ENCODE measurements at places on chromosomes 2 and 18. TPM values are rescaled to one million over a fixed set of nuclear protein-coding genes. Genes with fewer than 3 reads are reported as not detected.
A peak's percentile ranks its signal among the peaks of the same experiment; 100 is the strongest.

REG3A gene
- not detected for total RNA-seq

TRABD2A gene
- total RNA-seq = 3.4 TPM

ELOA2 gene
- not detected for total RNA-seq

CRYBA2 gene
- not detected for total RNA-seq

KCNS3 gene
- 7.3 TPM for total RNA-seq

IMPA2 gene
- 157 TPM for total RNA-seq

LIMS2 gene
- 101 TPM for total RNA-seq

GRCh38 chr2:121245120-121245820 is 39.7 kb downstream of the TFCP2L1 start:
- no peaks in the 10 kb centered on the region for H3K4me1 ChIP-seq
- H3K4me3 ChIP-seq = no peak overlapping the region
- no peaks in the 10 kb centered on the region for H3K27me3 ChIP-seq
- no peak overlapping the region for H3K27ac ChIP-seq
- H3K36me3 ChIP-seq = no peaks in the 10 kb centered on the region
- peak; percentile 39 for DNase-seq

- H3K4me3 ChIP-seq = no peak overlapping the region
- H3K27ac ChIP-seq = no peak overlapping the region
- no peak for DNase-seq
Measured at GRCh38 chr2:191916826-191917225, 69.9 kb upstream of the CAVIN2 start.

- H3K4me3 ChIP-seq = no peak overlapping the region
- H3K4me1 ChIP-seq = no peaks in the 10 kb centered on the region
- H3K27me3 ChIP-seq = no peaks in the 10 kb centered on the region
- no peaks in the 10 kb centered on the region for H3K36me3 ChIP-seq
- H3K27ac ChIP-seq = no peak overlapping the region
- DNase-seq = no peak
Measured at GRCh38 chr18:54616220-54616848, 25.3 kb downstream of the DYNAP start.

GRCh38 chr2:49686897-49687442 is 532.7 kb upstream of the FSHR start:
- no peak overlapping the region for H3K4me3 ChIP-seq
- no peaks in the 10 kb centered on the region for H3K4me1 ChIP-seq
- DNase-seq = no peak
- H3K36me3 ChIP-seq = no peaks in the 10 kb centered on the region

DNA sequence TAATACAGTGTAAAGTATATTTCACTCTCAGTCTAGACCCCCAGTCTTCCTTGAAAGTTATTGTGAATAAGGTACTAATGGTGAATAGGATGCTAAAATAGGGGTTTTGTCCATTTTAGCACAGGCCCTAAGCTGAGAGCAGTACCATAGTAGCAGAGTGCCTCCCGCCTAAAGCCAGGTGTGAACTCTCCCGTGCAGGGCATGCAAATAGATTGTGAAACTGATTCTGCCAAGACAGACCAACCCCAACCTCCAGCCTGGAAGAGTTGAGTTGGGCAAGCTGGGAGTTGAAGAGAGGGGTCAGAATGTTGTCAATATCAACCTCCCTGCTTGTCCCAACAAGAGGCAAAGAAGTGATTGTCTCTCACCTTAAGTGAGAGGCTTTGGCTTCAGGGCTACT is 97.4 kb upstream of the CYRIA start:
- DNase-seq = no peak
- H3K27me3 ChIP-seq = no peaks in the 10 kb centered on the region
- H3K4me3 ChIP-seq = no peak overlapping the region
- no peaks in the 10 kb centered on the region for H3K36me3 ChIP-seq

DNA sequence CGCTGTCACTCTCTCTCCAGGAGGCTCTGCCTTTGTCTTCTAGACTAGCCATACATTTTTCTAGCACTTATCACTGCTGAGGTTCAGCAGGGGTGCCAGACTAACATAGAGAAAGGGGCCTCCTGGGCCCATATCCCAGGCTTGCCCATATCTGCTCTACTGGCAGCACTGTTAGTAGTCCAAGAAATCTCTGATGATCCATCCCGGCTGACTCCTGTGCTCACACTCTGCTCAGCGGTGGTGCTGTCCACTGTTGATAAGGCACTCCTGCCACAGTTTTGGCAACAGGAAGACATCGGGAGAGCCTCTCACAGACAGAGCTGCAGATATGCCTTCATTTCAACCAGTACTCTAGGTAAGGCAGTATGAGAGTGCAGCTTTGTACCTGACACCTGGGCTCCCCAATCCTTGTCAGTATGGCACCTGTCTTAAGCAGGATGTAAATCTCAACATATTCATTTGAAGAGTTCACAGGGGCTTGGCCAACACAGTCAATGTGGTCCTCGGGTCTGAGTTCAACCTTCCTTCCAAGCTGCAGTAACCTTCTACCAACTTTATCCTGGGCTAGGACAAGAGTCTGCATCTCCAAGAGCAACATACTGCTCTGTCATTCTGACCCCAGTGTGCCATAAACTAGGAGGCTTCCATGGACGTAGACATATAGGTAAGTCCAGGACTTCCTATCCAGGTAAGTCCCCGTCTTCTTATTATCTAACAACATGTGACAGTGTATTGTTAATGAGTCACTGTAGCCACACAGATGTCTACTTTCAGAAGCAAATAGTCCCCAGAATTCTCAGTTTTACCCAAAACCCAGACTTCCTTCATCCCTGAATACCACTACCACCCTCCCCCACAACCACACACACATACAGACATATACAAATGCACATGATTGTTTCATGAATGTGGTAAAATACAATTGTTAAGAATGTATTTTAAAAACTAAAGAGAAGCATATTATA is 16.2 kb downstream of the KLF7 start:
- H3K4me3 ChIP-seq = no peak overlapping the region
- DNase-seq = no peak
- H3K4me1 ChIP-seq = peaks cover 24% of the 10 kb centered on the region
- peak overlapping the region; percentile 36 for H3K27ac ChIP-seq

GRCh38 chr18:74857901-74858300 is 260.2 kb downstream of the ZNF407 start:
- H3K27me3 ChIP-seq = no peaks in the 10 kb centered on the region
- no peaks in the 10 kb centered on the region for H3K36me3 ChIP-seq
- no peak for DNase-seq
- H3K4me3 ChIP-seq = no peak overlapping the region
- no peaks in the 10 kb centered on the region for H3K4me1 ChIP-seq

- H3K4me3 ChIP-seq = no peak overlapping the region
- no peak for DNase-seq
- no peaks in the 10 kb centered on the region for H3K36me3 ChIP-seq
- H3K4me1 ChIP-seq = peaks cover 4% of the 10 kb centered on the region
Measured at GRCh38 chr2:200405599-200406298, 99.3 kb downstream of the SPATS2L start.

DNA sequence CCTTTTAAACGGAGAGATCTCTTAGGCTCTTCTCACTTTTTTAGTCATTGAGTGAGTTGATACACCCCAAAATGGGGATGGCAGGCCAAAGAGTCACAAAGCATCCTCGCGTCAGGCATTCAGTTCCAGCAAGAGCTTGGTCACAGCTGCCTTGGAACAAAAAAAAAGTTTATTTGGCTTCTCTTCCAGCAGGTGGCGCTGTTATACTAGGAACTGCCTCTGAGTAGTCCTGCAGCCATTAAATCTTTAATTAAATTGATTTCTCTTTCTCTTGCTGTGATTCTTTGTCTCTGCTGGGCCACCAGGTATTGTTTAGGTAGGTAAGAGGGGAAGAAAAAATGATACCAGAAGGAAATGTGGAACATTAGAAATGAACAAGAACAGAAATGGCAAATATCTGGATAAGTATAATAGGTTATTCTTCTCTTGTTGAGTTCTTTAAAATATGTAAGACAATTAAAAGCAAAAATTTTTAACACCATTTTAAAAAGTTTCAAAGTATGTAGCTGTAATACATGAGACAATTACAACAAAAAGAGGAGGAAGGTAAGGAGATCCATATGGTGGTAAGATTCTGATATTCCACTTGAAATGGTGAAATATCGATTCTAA is 175.1 kb downstream of the GALNT1 start:
- DNase-seq = peak; percentile 52
- H3K4me1 ChIP-seq = no peaks in the 10 kb centered on the region
- no peaks in the 10 kb centered on the region for H3K36me3 ChIP-seq
- no peak overlapping the region for H3K4me3 ChIP-seq
- H3K27me3 ChIP-seq = no peaks in the 10 kb centered on the region

DNA sequence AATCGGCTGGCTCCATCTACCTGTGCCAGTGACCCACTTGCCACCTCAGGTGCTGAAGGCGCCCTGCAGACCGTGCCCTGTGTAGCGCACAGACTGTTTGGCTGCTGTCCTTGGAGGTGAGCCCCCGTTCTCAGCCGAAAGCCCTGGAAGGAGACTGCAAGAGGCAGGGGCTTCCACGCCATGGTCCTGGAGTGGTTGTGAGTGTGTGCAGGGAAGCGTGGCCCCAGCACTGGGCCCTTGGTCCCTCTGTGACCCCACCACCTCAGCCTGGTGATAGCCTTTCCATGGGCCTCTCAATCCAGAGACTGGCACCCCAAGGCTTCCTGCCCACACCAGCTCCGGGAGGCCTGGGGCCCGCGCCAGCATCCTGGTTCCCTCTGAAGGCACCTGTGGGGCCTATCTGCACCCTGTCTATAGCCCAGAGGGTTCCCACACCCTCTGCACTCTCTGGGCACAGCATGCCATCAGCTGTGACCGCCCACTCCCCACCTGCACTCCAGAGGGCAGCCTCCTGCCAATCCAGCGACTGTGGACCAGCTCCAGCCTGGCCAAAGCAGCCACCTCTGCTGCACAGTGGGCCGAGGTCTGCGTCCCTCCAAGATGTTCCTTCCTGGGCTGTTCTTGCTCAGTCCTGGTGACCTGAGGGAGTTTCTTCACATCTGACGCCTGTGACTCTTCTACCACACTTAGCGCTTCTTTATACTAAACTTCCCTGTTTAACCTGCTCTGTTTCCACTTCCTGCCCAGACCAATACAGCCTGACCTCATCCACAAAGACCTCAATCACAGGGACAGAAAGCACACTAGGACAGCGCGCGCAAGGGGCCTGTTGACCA is 109.5 kb downstream of the EIPR1 start:
- no peak overlapping the region for H3K4me3 ChIP-seq
- H3K36me3 ChIP-seq = no peaks in the 10 kb centered on the region
- H3K27ac ChIP-seq = no peak overlapping the region
- no peak for DNase-seq
- no peaks in the 10 kb centered on the region for H3K4me1 ChIP-seq

- H3K36me3 ChIP-seq = no peaks in the 10 kb centered on the region
- no peaks in the 10 kb centered on the region for H3K4me1 ChIP-seq
- DNase-seq = no peak
- no peaks in the 10 kb centered on the region for H3K27me3 ChIP-seq
Measured at GRCh38 chr18:6009756-6010155, 114.4 kb upstream of the TMEM200C start.

DNA sequence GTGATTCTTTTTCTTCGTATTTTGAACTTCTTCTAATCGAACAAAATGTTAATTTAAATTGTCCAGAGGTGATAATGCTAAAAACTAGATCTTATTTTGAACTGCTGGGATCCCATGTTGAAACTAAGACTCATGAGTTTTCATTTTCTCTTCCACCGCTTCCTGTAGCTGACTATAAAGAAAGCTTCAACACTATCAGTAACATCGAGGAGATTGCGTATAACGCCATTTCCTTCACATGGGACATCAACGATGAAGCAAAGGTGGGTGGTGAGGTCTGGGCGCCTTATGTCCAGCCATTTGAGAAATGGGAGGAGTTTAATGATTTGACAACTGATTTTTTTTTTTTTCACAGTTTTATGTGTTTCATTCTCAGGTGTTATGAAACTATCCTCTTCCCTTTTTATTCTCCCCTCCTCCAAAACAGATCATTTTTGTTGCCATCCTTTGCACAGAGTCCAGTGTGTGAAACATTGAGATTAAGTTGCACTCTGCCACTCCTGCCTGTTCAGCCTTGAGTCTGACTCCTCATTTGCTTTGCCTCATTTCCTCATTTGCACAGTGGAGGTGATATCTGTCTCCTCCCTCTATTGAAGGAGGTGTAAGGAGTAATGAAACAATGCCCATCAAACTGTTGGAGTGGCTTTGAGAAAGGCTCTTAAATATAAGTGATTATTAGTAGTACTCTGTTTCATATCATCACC is 13.8 kb downstream of the GRHL1 start:
- no peak overlapping the region for H3K27ac ChIP-seq
- no peaks in the 10 kb centered on the region for H3K4me1 ChIP-seq
- H3K4me3 ChIP-seq = no peak overlapping the region
- DNase-seq = no peak
- peaks cover 20% of the 10 kb centered on the region for H3K36me3 ChIP-seq

DNA sequence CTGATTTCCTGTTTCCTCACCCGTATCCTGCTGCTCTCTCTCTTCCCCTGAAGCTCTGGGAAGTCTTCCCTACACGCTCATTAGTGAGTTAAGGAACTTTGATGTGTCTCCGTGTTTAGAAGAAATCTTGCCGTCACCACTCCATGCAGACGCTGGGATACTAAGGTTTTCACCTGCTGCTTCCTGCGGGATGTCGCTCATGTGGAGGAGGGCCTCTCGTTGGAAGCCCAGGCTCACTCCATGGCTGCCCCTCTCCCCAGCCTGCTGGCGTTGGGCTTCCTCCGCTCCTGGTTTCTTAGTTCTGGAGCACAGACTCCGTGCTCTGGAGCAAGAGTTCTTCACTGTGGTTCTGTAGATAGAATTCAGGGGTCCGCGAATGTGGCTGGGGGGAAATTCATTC is 326.3 kb downstream of the GBX2 start:
- H3K27ac ChIP-seq = no peak overlapping the region
- no peak for DNase-seq
- no peaks in the 10 kb centered on the region for H3K27me3 ChIP-seq
- H3K4me3 ChIP-seq = no peak overlapping the region
- no peaks in the 10 kb centered on the region for H3K36me3 ChIP-seq

DNA sequence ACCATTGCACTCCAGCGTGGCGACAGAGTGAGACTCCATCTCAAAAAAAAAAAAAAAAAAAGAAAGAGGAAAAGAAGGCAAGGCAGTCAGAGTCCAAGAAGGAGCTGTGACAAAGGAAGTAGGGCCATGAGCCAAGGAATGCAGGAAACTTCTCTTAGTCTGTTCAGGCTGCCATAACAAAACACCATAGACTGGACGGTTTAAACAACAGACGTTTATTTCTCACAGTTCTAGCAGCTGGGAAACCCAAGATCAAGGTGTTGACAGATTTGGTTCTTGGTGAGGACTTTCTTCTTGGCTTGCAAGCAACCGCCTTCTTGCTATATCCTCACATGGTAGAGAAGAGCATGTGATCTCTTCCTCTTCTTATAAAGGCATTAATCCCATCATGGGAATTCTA is 13.1 kb upstream of the SUMO1 start:
- no peak for DNase-seq
- H3K4me3 ChIP-seq = no peak overlapping the region
- H3K36me3 ChIP-seq = no peaks in the 10 kb centered on the region
- H3K27me3 ChIP-seq = no peaks in the 10 kb centered on the region
- H3K4me1 ChIP-seq = no peaks in the 10 kb centered on the region
- no peak overlapping the region for H3K27ac ChIP-seq

GRCh38 chr2:118237451-118237850 is 149.2 kb downstream of the INSIG2 start:
- DNase-seq = no peak
- no peak overlapping the region for H3K4me3 ChIP-seq
- H3K36me3 ChIP-seq = no peaks in the 10 kb centered on the region
- no peaks in the 10 kb centered on the region for H3K27me3 ChIP-seq

- DNase-seq = no peak
- no peak overlapping the region for H3K27ac ChIP-seq
- peaks cover 2% of the 10 kb centered on the region for H3K36me3 ChIP-seq
- H3K27me3 ChIP-seq = no peaks in the 10 kb centered on the region
- H3K4me1 ChIP-seq = no peaks in the 10 kb centered on the region
- H3K4me3 ChIP-seq = no peak overlapping the region
Measured at GRCh38 chr18:9209279-9209678, 72.7 kb downstream of the ANKRD12 start.

- H3K4me1 ChIP-seq = no peaks in the 10 kb centered on the region
- no peak overlapping the region for H3K27ac ChIP-seq
- H3K27me3 ChIP-seq = no peaks in the 10 kb centered on the region
Measured at GRCh38 chr2:200193791-200194190, 112.7 kb upstream of the SPATS2L start.

Measured in kidney (tissue), 22 donors.